ENCODE measurements at places on chromosomes 7 and 10. TPM values are rescaled to one million over a fixed set of nuclear protein-coding genes. Genes with fewer than 3 reads are reported as not detected.

GRCh38 chr7:24732646-24733413 lies 24.4 kb downstream of the GSDME start:
- H3K4me3 ChIP-seq: no peak overlapping the region
- H3K27me3 ChIP-seq: no peaks in the 10 kb centered on the region
- DNase-seq: no peak
- H3K36me3 ChIP-seq: no peaks in the 10 kb centered on the region

DNA sequence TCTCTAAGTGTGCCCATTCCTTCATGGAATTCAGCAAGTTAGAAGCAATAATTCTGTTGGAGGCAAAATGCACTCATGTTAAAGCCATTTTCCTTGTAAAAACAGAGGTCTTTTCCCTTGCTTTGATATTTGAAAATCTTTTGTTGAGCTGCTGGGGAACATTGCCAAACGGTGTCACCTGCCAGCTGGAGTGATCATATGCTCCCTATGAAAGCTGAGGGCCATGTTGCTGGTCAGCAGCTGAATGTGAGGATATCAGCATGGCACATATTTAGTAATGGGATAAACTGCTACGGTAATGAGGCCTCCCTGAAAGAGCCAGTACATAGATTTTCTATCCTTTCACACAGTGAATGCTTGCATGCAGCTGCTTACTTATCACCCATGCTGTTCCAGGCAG lies 224.3 kb downstream of the THSD7A start:
- DNase-seq: no peak
- H3K4me3 ChIP-seq: no peak overlapping the region
- H3K27ac ChIP-seq: peak overlapping the region; percentile 16
- H3K36me3 ChIP-seq: no peaks in the 10 kb centered on the region
- H3K4me1 ChIP-seq: no peaks in the 10 kb centered on the region

Gene HEPACAM2
- not detected for total RNA-seq

DNA sequence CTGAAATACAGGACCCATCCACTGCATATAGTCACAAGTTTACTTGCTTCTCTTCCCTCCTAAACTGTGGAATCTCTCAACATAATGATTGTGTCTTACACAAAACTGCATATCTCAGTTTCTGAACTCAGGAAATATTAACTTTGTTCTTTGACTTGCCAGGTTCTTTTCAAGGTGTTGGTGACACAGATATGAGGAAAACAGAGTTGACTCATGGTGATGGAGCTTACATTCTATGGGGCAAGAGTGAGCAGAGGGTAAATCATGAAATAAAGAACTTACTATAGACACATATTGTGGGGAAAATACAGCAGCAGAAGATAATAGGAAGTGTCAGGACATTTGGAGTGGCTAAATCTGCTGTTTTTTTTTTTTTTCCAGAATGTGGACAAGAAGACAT lies 72.5 kb upstream of the IGFBP3 start:
- peaks cover 4% of the 10 kb centered on the region for H3K4me1 ChIP-seq
- no peaks in the 10 kb centered on the region for H3K36me3 ChIP-seq
- no peak overlapping the region for H3K4me3 ChIP-seq
- no peak overlapping the region for H3K27ac ChIP-seq
- no peaks in the 10 kb centered on the region for H3K27me3 ChIP-seq

Gene SPDYE16
- not detected for total RNA-seq

GRCh38 chr10:80530251-80530650 lies 7.5 kb upstream of the SH2D4B start:
- H3K36me3 ChIP-seq: no peaks in the 10 kb centered on the region
- peak; percentile 63 for DNase-seq
- H3K4me3 ChIP-seq: no peak overlapping the region
- H3K27me3 ChIP-seq: no peaks in the 10 kb centered on the region
- H3K27ac ChIP-seq: no peak overlapping the region

DNA sequence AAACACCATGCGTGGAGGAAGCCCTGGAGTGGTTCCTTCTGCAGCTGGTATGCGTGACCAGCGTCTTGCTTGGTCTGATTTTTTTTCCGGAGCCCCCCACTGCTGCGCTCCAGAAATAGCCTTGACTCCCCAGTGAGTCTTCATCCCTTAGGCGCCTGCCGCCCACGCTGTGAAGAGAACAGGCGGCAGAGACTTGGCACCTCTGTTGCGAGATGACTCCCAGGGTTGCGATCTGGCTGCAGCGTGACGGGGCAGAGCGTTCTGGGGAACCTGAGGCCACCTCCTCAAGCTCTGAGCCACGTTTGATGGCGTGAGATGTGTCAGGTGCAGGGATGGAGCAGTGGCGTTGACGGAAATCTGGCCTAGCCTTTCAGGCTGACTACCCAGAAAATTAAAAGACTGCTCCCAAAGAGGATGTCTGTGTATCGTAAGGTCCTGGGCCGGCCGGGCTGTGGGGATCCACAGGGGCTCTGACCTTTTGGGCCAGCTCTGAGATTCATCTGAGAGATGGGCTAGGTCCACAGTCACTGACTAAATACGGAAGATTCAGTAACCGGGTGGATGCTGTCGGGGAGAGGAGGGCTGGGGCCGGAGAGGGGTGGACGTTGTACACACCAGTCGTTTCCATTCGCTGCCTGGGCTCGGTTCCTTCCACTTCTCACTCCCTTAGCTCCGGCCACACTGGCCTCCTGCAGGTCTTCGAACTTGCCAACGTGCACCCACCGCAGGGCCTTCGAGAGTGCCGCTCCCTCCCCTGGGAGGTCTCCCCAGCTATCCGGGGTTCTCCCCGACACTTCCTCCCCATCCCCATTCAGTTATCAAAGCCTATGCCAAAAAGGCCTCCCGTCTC lies 33.8 kb downstream of the PFKFB3 start:
- H3K36me3 ChIP-seq: peaks cover 29% of the 10 kb centered on the region
- no peaks in the 10 kb centered on the region for H3K4me1 ChIP-seq
- DNase-seq: no peak
- H3K27ac ChIP-seq: no peak overlapping the region
- H3K27me3 ChIP-seq: no peaks in the 10 kb centered on the region

Gene CCM2
- total RNA-seq: 38.1 TPM

DNA sequence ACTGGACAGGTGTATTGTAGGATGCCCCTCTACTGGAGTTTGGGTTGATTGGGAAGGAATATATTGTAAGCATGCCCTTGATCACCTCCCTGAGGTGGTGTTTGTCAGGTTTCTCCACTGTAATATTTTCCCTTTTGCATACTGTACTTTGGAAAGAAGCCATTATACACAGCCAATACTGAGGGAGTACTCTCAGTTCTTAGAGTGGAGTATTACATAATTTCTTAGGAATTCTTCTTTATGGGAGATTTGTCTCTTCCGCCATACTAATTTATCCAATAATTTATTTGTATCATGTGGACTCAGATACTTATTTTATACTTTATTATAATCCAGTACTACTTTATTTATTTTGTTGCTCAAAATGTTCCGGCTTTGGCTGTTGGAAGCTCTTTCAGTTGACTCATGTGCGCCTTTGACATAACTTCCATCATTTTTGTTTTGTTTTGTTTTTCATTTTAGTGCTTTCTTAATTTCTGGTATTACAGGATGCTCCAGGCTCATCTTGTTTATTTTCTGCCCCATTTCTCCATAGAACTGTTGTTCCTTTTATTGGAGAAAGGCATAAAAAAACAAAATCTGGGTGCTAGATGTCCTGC lies 29.7 kb downstream of the MKLN1 start:
- H3K27ac ChIP-seq: no peak overlapping the region
- no peak overlapping the region for H3K4me3 ChIP-seq
- H3K27me3 ChIP-seq: no peaks in the 10 kb centered on the region
- DNase-seq: no peak
- H3K36me3 ChIP-seq: peaks cover 4% of the 10 kb centered on the region

- H3K4me3 ChIP-seq: no peak overlapping the region
- no peak for DNase-seq
- no peak overlapping the region for H3K27ac ChIP-seq
- H3K27me3 ChIP-seq: no peaks in the 10 kb centered on the region
- peaks cover 5% of the 10 kb centered on the region for H3K4me1 ChIP-seq
Observed at GRCh38 chr7:92560602-92561001, 29.6 kb downstream of the FAM133B start.

Gene NEUROD6
- not detected for total RNA-seq

Gene GATA3
- total RNA-seq: 106 TPM

DNA sequence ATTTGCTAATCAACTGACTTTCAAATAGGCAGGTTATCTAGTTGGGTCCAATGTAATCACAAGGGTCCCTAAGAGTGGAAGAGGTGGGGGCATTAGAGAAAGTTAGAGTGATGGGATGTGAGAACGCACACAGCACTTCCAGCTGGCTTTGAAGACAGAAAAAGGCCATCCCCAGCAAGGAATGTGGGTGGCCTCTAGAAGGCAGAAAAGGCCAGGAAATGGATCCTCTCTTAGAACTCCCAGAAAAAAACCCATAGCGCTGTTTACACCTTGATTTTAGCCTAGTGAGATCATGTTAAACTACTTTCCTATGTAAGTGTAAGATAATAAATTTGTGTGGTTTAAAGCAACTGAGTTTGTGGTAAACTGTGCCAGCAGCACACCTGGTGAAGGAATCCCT lies 219.5 kb upstream of the HABP2 start:
- no peak overlapping the region for H3K4me3 ChIP-seq
- no peak for DNase-seq
- H3K27ac ChIP-seq: no peak overlapping the region
- peaks cover 9% of the 10 kb centered on the region for H3K27me3 ChIP-seq

DNA sequence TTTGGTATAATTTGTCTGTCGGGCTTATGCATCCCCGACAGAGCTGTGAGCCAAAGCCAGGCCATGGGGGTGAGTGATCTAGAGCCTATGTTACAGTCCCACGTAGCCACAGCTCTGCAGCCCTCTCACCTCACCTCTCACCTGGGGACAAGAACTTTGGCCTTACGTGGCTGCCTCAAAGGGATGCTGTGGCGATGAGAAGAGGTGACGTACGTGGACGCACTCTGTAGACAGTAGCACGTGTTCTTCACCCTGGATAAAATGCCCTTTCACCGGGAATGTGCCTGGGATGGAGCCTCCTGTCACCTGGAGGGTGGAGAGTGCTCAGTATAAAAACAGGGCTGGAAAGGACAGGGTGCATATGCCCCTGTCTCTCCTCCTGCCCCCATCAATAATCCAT lies 5.5 kb downstream of the HKDC1 start:
- no peaks in the 10 kb centered on the region for H3K36me3 ChIP-seq
- H3K4me1 ChIP-seq: no peaks in the 10 kb centered on the region
- no peak for DNase-seq

DNA sequence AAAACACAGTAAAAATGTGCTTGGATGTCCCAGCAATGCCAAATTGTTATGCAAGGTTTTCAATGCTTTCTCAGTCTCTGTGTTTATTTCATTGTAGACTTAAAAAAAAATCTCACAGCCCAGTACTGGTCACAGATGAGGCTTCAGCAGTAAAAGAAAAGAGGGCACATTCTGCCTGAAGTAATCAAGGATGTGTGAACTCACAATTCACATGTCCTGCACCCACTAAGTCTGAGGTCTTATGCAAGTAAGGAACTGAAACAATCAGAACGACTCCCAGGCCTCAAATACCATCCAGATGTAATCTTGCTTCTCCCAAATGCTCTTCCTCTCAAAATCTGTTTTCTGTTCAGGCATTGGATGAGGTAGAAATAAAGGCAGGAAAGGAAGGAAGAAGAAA lies 33.7 kb downstream of the ADRB1 start:
- no peaks in the 10 kb centered on the region for H3K36me3 ChIP-seq
- no peaks in the 10 kb centered on the region for H3K4me1 ChIP-seq
- DNase-seq: no peak
- H3K27me3 ChIP-seq: no peaks in the 10 kb centered on the region
- no peak overlapping the region for H3K27ac ChIP-seq

- no peaks in the 10 kb centered on the region for H3K27me3 ChIP-seq
- H3K27ac ChIP-seq: no peak overlapping the region
- H3K36me3 ChIP-seq: no peaks in the 10 kb centered on the region
Observed at GRCh38 chr7:142690554-142691182, 58.6 kb upstream of the PRSS1 start.

- H3K36me3 ChIP-seq: peaks cover 5% of the 10 kb centered on the region
- H3K27ac ChIP-seq: no peak overlapping the region
- H3K4me3 ChIP-seq: no peak overlapping the region
- H3K4me1 ChIP-seq: no peaks in the 10 kb centered on the region
Observed at GRCh38 chr10:21257919-21258318, 267.6 kb downstream of the SKIDA1 start.

Gene ZNF862
- total RNA-seq: 8.3 TPM

GRCh38 chr10:66307826-66308225 lies 618.0 kb upstream of the LRRTM3 start:
- DNase-seq: no peak
- H3K4me1 ChIP-seq: no peaks in the 10 kb centered on the region
- H3K36me3 ChIP-seq: no peaks in the 10 kb centered on the region
- H3K27ac ChIP-seq: no peak overlapping the region
- H3K4me3 ChIP-seq: no peak overlapping the region
- H3K27me3 ChIP-seq: no peaks in the 10 kb centered on the region

- H3K4me3 ChIP-seq: no peak overlapping the region
- no peak overlapping the region for H3K27ac ChIP-seq
- H3K36me3 ChIP-seq: peaks cover 93% of the 10 kb centered on the region
- DNase-seq: no peak
Observed at GRCh38 chr7:134962270-134962780, 24.0 kb upstream of the AGBL3 start.

- H3K4me3 ChIP-seq: no peak overlapping the region
- H3K27me3 ChIP-seq: no peaks in the 10 kb centered on the region
- no peak for DNase-seq
- peak overlapping the region; percentile 24 for H3K27ac ChIP-seq
- no peaks in the 10 kb centered on the region for H3K36me3 ChIP-seq
Observed at GRCh38 chr10:132606536-132607316, 69.1 kb downstream of the INPP5A start.

GRCh38 chr7:135693558-135693957 lies 31.2 kb downstream of the STMP1 start:
- H3K27ac ChIP-seq: no peak overlapping the region
- peaks cover 13% of the 10 kb centered on the region for H3K36me3 ChIP-seq
- no peaks in the 10 kb centered on the region for H3K27me3 ChIP-seq
- DNase-seq: no peak
- H3K4me1 ChIP-seq: no peaks in the 10 kb centered on the region
- no peak overlapping the region for H3K4me3 ChIP-seq

DNA sequence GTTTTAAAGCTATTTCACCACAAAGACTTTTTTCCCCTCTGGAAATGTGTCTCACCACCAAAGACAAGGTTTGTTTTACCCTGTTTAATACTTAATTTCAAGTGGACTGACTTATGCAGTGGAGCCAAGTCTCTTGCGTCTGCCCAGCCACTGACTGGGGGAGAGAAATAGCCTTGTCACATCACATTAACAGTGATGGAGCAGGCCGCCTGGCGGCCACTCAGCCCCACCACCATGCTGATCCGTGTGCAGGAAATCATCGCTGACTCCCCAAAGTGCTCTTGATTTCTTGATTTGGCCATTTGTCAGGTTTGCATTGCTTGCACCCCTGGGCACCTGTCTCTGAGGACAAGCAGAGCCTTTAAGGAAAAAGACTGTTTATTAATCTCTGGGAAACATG lies 334.1 kb downstream of the GLRX3 start:
- H3K27ac ChIP-seq: no peak overlapping the region
- H3K27me3 ChIP-seq: no peaks in the 10 kb centered on the region
- H3K36me3 ChIP-seq: no peaks in the 10 kb centered on the region
- peak; percentile 34 for DNase-seq

GRCh38 chr7:129271500-129272355 lies 46.9 kb downstream of the AHCYL2 start:
- no peaks in the 10 kb centered on the region for H3K27me3 ChIP-seq
- H3K27ac ChIP-seq: no peak overlapping the region
- peak; percentile 85 for DNase-seq
- no peak overlapping the region for H3K4me3 ChIP-seq

Gene GRID2IP
- 1.9 TPM for total RNA-seq
